Muscle of leg (tissue), 16 donors: ENCODE measurements at places on chromosomes 3 and 15. TPM values are rescaled to one million over a fixed set of nuclear protein-coding genes. Genes with fewer than 3 reads are reported as not detected.

Gene FHIT
- total RNA-seq = 5.1 TPM

Gene CYP11A1
- 1.2 TPM for total RNA-seq

Gene CDCP1
- 0.04 TPM for total RNA-seq

Gene PDCD10
- 37.1 TPM for total RNA-seq

Gene PODXL2
- total RNA-seq = 5.8 TPM

Gene ZDHHC19
- total RNA-seq = not detected

Gene UMPS
- 20.5 TPM for total RNA-seq
